ENCODE measurements at places on chromosomes 11 and 22.

GRCh38 chr11:9956483-9956882 is 292.6 kb downstream of the SWAP70 start:
- no peaks in the 10 kb centered on the region for H3K27me3 ChIP-seq
- no peak for DNase-seq
- no peaks in the 10 kb centered on the region for H3K4me1 ChIP-seq
- no peak overlapping the region for H3K4me3 ChIP-seq

DNA sequence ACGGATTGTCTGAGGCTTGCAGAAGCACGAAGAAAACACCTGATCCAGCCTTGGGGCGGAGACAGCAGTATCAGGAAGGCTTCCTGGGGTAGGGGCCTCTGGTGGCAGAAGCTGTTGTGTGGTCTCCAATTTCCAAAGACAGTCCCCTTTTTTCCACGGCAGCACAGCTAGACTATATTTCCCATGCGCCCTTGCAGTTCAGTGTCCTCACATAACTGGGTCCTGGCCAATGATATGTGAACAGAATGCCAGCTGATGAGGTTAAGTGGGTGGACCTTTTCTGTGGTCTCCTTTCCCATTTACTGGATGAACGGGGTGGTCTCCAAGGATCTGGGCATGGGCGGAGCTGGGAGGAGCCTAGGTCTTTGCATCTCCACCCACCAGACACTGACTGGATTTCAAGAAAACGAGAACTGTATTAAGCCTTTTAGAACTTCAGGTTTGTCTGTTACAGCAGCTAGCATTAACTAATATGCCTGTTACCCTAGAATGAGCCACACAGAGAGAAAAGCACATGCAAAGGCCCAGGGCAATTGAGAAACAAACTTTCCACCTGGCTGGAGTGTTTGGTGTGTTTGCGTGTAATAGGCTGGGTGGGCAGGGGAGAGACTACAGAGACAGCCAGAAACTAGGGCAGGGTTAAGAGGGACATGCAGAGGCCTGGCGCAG is 6.2 kb downstream of the GAL3ST1 start:
- H3K27me3 ChIP-seq = no peaks in the 10 kb centered on the region
- H3K27ac ChIP-seq = no peak overlapping the region
- H3K36me3 ChIP-seq = no peaks in the 10 kb centered on the region

DNA sequence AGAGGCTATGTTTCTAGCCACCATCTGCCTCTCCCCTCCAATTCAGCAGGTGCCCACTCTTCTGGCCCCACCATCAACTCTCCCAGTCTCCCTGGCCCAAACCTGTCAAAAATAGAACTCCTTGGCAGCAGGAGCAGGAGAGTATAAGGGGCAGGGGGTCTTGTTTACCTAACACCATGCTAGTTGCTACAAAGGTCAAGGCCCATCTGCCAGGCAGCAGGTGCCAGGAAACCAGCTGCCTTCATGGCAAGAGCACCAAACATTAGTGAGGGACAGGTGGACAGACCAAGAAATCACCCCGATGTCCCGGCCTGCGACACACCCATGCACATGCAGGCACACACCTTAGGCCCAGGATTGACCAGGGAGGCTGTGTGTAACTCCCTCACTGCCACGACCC is 387.9 kb downstream of the BUD13 start:
- no peaks in the 10 kb centered on the region for H3K4me1 ChIP-seq
- no peak overlapping the region for H3K27ac ChIP-seq
- DNase-seq = no peak
- H3K27me3 ChIP-seq = no peaks in the 10 kb centered on the region
- H3K36me3 ChIP-seq = no peaks in the 10 kb centered on the region

DNA sequence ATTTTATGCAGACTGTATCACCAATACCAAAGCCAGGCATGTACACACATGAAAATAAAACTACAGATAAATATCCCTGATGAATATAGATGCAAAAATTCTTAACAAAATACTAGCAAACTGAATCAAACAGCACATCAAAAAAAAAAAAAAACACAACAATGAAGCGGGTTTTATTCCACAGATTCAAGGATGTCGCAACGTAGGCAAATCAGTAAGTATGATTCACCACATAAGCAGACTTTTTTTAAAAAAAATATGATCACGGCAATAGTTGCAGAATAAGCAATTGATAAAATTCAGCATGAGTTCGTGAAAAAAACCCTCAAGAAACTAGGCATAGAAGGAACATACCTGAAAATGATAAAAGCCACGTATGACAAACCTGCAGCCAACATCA is 21.3 kb downstream of the OR51F1 start:
- no peak for DNase-seq
- no peaks in the 10 kb centered on the region for H3K27me3 ChIP-seq
- H3K36me3 ChIP-seq = no peaks in the 10 kb centered on the region
- no peak overlapping the region for H3K27ac ChIP-seq

Data from breast epithelium (tissue), 4 donors.